ENCODE measurements at places on chromosomes 4 and X.

- no peak for DNase-seq
These were observed 5.3 kb downstream of the ASB11 start for GRCh38 chrX:15310117-15310516.

- no peak for DNase-seq
These were observed 19.7 kb downstream of the IRAK1 start for GRCh38 chrX:154000051-154000450.

- DNase-seq: no peak
These were observed 32.7 kb downstream of the CC2D2A start for GRCh38 chr4:15502384-15502783.

GRCh38 chr4:66575008-66575696, 904.9 kb upstream of the EPHA5 start:
- DNase-seq: no peak

DNA sequence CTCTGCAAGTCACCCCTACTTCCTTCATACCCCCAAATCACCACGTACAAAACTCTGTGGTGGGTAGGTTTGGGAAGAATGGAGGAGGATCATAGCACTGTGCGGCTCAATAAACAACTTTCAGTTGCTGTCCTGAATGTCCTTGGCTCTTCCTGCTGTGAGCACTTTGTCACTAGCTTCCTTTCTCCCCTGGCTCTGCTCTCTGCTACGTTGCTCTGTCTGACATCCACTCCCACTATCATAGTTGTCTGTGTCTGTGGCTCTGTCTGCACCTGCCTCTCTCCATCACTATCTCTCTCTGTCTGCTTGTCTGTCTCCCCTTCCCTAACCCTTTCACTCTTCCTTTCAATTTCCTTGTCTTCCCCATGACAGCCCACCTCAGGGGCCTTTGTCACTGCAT, 21.2 kb upstream of the SMPX start:
- DNase-seq: no peak

- no peak for DNase-seq
These were observed 75.6 kb downstream of the GPR143 start for GRCh38 chrX:9690046-9690445.

- peak; percentile 38 for DNase-seq
These were observed 325.5 kb downstream of the BCOR start for GRCh38 chrX:39772057-39772832.

GRCh38 chr4:80182237-80182866, 15.0 kb upstream of the PRDM8 start:
- no peak for DNase-seq

DNA sequence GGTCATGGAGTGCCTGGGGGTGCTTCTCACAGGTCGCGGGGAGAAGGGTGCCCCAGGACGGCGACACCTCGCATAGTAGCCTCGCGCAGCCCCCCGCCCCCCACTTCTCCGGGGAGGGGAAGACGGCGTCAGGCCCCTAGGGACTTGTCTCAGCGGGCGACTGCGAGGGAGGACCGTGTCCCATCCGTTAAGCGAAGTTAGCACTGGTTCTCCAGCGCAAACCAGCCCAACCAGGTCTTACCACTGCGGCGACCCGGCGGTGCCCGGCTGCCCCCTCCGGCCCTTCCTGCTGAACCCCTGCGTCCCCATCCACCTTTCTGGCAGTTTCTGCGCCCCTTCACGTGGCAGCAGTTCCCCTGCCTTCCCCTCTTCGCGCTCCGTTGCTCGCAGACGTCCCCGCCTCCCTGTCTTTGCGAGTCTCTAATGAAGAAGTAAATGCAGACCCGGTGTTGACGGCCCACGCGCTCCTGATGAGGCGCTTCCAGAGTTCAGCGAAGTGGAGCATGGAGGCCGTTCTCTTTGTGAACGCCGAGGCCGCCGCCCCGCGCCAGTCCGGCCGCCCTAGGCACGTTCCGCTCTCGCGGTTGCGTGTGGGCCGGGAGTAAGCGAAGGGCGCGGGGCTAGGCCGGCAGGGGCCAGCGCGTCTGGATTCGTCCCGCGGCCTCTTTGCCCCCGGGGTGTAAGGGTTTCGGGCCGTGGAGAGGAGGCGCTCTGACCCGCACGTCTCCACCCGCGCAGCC, 3.0 kb downstream of the SLIT2 start:
- DNase-seq: no peak

DNA sequence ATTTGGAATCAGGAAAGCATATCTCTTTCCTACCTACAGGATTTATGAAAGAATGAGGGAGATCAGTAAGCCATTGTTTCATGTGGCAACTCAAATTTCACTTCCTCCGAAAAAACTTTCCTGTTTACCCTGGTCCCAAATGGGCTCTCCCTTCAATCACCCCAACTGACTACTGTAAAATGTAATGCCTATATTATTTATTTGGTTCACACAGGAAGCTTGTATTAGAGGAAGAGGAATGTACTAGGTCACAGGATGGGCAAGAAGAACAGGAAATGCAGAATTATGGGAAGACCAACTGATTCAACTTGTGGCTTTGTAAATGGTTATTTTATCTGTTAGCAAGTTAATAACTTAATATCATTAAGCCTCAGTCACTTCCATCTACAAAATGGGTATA, 23.1 kb downstream of the COL4A6 start:
- no peak for DNase-seq

GRCh38 chrX:8845469-8845868, 44.3 kb upstream of the FAM9A start:
- DNase-seq: no peak

DNA sequence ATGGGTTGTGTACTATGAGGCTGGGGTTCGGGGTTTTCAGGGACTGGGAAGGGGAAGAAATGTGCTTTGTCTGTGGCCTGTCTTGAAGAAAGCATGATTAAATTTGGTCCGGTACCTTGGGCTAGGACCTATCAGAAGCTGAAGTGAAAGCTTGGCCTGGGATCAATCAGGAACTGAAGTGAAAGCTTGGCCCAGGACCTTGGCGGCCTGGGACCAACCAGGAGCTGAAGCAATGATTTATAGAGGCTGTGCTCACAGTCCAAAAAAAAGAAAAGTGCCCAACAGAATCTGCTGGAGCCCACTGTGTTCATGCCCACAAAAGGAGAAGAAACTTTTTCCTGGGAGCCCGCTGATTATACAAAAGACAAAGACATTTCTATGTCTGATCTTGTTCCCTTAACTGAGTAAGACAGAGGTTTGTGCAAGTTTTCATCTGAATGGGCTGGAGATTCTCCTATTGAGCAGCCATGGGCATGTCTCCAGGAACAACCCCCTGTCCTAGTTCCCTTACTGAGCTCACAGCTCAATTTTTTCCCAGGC, 1427.9 kb downstream of the FAM133A start:
- DNase-seq: no peak

- DNase-seq: no peak
These were observed 19.2 kb downstream of the PPP3CA start for GRCh38 chr4:101328063-101328602.

- no peak for DNase-seq
These were observed 120.0 kb upstream of the DIAPH2 start for GRCh38 chrX:96564595-96564994.

DNA sequence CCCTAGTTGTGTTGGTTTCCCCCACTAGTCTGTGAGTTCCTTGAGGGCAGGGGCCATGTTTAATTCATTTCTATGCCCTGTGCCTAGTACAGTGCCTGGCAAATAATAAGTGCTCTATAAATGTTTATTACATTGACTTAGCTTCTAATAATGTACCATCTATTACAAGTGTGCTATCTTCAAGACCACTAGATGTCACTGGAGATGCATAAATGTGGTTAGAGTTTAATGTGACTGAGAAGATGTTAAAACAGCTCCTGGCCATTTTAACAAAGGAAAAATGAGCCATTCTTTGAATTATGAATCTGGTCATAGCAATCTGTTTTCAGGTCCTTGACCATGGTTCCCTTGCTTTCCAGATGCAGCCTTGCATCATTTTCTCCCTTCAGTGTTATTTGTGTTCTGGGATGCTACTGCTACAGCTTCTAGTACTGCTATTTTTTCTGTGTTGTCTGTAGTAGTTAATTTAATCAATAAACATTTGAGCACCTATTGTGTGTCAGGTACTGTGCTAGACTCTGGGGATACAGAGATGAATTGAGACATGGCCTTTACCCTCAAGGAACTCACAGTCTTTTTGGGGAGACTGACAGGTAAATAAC, 43.2 kb downstream of the SLC9A6 start:
- no peak for DNase-seq

GRCh38 chr4:101141230-101141629, 206.1 kb downstream of the PPP3CA start:
- no peak for DNase-seq

GRCh38 chr4:122928930-122929329, 6.5 kb upstream of the NUDT6 start:
- DNase-seq: no peak

DNA sequence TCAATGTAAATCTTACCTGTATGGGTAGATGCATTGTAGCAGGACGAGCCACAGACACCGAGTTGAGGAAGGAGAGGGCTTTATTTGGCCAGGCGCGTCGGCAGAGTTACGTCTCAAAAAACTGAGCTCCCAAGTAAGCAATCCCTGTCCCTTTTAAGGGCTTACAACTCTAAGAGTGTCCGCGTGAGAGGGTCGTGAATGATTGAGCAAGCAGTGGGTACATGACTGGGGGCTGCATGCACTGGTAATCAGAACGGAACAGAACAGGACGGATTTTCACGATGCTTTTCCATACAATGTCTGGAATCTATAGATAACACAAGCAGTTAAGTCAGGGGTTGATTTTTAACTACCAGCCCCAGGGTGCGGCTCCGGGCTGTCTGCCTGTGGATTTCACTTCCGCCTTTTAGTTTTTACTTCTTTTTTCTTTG, 524.9 kb upstream of the HTR2C start:
- DNase-seq: no peak

- peak; percentile 26 for DNase-seq
These were observed 126.6 kb downstream of the ASB9 start for GRCh38 chrX:15143050-15143824.

GRCh38 chr4:55485821-55486220, 60.9 kb downstream of the CLOCK start:
- no peak for DNase-seq

- DNase-seq: no peak
These were observed 151.2 kb upstream of the SLC4A4 start for GRCh38 chr4:71187404-71188155.

GRCh38 chr4:102783006-102783405, 22.2 kb upstream of the MANBA start:
- DNase-seq: no peak

- no peak for DNase-seq
These were observed 246.4 kb upstream of the TRAM1L1 start for GRCh38 chr4:117331817-117332216.

GRCh38 chr4:33709247-33709646, 2535.1 kb downstream of the ARAP2 start:
- DNase-seq: no peak

GRCh38 chrX:38271154-38271716, 50.6 kb upstream of the SRPX start:
- DNase-seq: no peak

- DNase-seq: no peak
These were observed 306.3 kb upstream of the PCDH7 start for GRCh38 chr4:30413915-30414314.

- no peak for DNase-seq
These were observed 59.0 kb downstream of the GK start for GRCh38 chrX:30712214-30712613.

DNA sequence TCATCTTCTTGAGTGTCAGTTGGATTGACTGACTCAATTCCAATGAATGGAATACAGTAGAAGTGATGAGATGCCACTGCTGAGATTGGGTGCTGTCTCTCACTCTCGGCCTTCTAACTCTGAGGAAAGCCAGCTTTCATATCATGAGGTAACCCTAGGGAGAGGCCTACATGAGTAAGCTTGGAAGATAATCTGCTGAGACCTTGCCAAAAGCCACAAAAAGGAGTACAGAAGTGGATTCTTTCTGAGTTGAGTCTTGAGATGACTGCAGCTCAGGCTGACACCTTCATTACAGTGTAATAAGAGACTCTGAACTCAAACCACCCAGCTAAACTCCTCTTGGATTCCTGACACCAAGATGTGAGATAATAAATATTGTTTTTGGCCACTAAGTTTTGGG, 537.4 kb upstream of the MAGEB18 start:
- DNase-seq: no peak

DNA sequence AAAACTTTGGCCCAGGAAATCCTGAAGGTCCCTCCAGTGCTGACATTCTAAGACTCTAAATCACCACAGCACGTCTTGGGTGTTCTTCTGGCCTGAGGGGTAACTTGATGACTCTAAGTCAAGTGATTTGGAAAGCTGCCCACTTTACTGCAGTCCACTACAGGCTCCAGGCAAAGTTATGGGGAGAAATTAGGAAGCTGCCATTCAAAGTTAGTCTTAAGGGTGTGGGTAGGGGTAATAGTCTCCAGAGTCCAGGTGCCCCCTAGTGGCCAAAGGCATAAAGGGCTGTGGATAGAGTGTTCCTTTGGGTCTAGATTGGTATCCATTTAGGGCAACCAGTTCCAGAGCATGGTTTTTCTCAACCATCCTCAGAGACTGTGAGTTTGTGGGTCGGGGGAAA, 38.7 kb upstream of the SLC16A2 start:
- peak; percentile 22 for DNase-seq
